Ecto neural progenitor cell (in vitro differentiated cells): ENCODE measurements at places on chromosomes 1 and 21.

GRCh38 chr1:234477386-234478151 is 1.4 kb downstream of the TARBP1 start:
- DNase-seq, result no peak

GRCh38 chr1:113783254-113784103 is 24.2 kb upstream of the PHTF1 start:
- no peak for DNase-seq

GRCh38 chr1:109933856-109934711 is 23.4 kb downstream of the CSF1 start:
- DNase-seq, result peak; percentile 41

- no peak for DNase-seq
Measured at GRCh38 chr1:170619241-170620028, 44.5 kb upstream of the PRRX1 start.

DNA sequence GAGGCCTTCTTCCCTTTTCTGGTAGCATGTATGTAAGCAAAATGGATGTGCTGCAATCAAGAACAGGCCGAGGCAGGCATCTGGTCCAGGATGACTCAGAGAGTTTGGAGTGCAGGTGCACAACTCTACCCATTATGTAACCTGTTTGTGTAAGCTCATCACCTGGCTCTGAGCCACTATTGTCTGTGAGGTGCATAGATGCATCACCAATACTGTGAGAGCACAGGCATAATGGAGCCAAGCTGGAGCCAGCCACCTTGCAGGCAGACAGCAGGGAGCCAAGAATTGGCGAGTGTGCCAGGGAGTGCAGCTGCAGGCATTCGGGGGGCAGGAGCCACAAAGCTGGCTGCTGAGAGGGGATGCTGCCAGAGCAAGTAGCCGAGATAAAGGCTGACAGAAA is 549.9 kb upstream of the RGS18 start:
- DNase-seq, result no peak

DNA sequence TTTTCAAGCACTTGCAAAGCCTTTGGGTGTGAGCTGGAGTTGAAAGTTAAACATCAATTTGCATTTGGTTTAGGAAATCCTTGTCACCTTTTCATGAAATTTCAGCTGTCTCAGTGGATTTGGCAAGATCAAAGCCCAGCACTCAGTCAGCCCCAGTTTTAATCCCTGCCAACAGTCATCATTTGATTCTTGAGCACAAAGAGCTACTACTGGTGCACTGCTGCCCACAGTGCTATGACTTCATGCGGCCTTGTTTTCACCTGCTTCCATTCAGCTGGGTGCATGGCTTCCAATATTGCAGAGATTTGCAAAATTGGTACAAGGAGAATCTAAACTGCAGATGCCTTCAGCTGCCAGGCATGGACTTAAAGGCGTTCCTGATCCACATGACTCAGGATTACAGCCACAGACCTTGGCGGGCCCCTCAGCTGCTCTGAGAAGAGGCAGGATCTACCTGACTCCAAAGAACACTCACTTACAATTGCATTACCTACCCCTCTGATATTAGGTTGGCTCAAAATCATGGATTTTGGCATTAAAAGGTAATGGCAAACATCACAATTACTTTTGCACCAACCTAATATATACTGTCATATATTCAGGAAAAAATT is 259.1 kb downstream of the DSCAM start:
- DNase-seq, result no peak

DNA sequence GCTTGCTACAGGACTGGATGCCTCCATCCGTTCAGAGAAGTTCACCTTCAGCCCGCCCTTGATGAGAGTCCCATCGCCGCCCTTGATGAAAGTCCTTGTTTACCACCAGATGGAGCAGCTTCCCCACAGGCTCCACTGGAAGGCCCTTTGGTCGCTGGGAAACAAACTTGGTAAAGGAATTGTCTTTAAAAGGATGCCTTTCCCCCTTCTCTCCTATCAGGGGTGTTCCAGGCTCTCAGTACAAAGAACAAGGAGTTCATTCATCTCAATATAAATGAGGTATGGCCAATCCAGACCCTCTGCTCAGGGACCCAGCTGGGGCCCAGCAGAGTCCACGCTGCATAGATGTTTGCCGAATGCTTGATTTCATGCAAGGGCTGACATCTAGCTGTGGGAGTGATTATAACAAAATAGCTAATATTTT is 50.8 kb downstream of the CAPN9 start:
- peak; percentile 73 for DNase-seq

DNA sequence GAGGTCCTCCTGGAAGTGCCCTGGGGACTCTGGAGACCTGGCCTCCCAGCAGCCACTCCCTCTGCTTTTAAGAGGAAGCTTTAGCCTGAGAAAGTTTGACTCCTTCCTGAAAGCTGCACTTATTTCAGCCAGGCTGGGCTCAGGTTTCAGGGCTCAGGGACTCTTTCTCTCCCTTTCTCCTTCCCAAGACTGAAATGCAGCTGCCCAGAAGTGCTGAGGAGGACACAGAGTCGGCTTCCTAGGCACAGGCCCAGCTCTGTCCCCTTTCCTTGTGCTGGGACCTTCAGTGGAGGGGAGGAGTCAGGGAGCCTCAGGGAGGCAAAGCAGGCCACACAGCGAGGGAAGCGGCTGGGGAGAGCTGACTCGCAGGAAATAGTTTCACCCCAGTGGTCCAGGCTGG is 137.3 kb downstream of the NAV1 start:
- peak; percentile 67 for DNase-seq

DNA sequence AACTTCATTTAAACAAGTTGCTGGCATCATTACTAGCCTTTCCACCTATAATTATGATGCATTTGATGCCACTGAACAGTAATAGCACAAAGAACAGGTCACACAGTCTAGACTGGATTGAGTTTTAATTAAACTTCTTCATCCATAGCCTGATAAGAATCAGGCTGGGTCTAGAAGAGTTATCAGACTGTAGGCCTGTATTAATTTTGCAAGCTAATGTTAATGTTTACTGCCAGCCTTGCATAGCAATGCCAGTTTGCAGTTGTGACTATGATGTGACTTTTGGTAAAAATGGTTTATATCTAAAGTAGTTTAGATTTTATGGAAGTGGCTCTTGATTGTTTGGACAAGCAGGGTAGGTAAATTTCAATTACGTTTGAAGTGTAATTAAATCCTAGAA is 68.0 kb downstream of the PRKAA2 start:
- DNase-seq, result no peak

GRCh38 chr1:20120796-20121195 is 1.5 kb upstream of the PLA2G2D start:
- no peak for DNase-seq

DNA sequence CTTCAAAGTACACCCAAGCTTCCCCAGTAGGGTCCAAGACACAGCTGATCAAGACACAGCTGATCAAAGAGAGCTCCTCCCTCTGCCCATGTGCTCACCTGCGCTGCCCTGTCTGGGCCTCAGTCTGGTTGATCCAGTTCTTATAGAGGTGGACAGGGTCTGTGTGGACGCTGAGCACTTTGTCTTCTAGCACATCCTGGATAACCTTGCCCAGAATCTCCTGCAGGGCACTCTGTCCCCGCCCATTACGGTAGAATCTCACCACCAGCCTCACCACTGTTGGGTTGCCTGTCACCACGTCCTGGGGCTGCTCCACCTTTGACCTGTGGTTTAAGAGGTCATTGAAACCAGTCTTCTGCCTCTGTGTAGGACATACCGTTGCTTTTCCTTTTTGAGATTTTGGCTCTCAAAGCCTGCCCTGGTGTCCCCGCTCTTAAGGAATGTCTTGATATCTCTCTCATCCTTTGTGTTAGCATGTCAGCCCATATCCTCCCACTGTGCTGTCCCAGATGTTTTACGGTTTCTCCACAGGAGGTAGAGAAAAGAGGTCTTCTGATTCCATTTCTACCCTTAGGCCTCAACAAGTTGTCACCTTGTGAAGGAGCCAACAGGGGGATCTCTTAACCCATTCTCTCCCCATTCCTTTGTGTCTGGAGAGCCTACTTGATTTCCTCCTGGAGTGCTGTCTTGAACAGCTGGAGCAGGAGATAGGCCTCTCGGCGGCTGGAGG is 33.5 kb downstream of the IQGAP3 start:
- no peak for DNase-seq

DNA sequence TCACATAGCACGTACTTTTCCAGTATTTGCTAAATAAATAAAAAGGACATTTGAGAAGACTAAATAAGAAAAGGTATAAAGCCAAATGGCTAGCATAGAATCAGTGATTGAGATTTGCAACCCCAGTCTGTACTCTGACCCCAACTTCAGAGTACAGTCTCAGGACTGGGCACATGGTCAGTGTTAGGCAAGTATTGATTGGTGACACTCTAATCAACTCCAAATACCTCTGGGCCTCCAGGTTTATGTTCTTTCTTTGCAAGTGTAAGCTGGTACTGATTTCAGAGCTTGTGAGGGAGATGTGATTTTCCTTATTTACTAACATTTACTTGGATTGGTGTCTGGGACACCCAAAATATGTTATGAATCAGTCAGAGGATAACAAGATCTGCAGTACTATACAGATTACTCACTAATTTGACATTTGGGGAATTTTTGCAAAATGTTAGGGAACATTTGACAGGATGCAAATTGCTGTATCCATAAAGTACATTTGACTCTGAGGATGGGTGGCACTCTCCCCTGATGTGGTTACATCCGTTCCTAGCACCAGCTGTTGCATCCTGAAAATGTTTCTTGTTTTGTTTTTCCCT is 34.2 kb downstream of the LMO4 start:
- no peak for DNase-seq

- no peak for DNase-seq
Measured at GRCh38 chr1:244789276-244789580, 46.2 kb upstream of the COX20 start.

DNA sequence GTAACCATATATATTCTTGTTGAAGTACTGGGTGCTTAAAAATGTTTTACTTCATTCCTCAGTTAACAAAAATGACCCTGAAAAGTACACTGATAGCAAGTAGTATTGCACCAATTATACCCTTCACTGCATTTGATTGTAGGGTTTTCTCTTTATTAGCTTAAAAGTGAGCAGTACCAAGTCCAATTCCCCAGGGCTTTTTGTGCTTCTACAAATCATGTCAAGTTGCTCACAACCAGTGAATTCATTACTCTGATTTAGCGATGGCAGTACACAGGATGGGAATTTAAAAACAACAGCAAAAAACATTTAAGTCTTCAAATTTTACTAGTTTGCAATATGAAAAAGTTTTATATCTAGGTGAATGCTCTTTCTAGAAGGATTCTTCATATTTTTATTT is 436.4 kb downstream of the PTBP2 start:
- no peak for DNase-seq

GRCh38 chr1:29849038-29849750 is 612.9 kb downstream of the PTPRU start:
- DNase-seq, result no peak

GRCh38 chr1:240100371-240100934 is 8.8 kb downstream of the FMN2 start:
- no peak for DNase-seq

DNA sequence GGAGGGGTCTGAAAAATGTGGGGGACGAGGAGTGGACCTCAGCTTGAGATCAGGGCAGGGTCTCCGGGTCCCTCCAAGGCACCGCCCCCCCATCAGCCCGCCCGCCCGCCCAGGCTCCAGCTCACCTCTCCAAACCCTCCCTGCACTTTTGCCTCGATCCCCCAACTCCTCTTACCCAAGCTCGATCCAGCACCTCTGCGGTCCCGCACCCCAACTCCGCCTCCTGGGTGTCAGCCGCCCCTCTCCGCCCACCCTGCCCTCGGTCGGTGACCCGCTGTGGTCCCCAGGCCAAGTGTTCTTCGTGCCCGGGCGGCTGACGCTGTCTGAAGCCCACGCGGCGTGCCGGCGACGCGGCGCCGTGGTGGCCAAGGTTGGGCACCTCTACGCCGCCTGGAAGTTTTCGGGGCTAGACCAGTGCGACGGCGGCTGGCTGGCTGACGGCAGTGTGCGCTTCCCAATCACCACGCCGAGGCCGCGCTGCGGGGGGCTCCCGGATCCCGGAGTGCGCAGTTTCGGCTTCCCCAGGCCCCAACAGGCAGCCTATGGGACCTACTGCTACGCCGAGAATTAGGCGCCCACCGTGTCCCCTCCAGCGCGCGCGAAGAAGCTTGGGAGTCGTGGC is 5.7 kb downstream of the HAPLN2 start:
- DNase-seq, result no peak

DNA sequence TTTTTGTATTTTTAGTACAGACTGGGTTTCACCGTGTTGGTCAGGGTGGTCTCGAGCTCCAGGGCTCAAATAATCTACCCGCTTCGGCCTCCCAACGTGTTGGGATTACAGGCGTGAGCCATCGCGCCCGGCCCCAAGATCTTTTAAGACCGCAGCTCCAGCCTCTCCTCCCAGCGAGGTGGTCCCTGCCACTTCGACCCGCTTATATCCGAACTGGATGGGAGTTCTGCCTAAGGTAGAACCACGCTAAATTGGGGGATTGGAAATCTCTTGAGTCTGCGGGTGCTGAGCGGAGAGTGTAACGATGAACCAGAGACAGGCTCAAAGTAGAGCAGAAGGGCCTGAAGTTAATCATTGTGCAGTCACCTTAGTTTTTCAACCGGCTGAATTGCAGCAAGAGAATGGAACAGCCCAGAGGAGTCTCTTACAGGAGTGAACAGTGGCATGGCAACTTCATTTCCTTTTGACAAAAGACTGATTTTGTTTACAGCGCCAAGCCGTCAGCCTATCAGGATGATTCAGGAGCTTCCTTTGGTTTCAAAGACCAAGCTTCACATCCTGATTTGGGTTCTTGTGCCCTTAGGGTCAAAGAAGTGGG is 726 bp upstream of the CYB5R1 start:
- DNase-seq, result no peak

DNA sequence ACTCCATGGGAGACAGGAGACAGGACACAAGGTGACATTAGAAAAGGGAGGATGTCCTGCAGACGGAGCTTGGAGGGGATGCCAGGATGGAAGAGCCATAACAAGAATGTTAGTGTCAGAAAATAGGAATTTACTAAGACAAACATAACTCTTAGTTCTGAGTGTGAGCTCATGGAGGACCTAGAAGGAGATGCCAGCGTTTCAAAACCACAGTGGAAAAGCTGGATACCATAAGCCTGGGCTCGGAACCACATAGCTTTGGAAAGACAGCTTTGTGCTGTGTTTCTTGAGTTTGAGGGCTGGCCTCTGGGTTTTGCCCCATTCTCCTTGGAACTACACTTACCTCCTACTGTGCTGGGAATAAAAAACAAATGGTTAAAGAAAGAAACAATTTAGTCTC is 128.4 kb downstream of the S1PR1 start:
- no peak for DNase-seq

DNA sequence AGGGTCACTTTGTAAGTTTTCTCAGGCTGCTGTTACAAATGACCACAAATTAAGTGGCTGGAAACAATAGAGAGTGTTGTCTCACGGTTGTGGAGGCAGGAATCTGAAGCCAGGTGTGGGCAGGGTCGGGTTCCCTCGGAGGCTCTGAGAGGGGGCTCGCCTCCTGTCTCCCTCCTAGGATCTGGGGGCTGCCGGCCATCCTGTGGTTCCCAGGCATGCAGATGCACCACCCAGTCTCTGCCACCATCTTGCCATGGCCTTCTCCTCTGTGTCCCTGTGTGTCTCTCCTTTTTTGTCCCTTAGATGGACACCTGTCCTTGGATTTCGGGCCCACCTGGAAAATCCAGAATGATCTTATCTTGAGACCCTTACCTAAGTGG is 4.8 kb downstream of the TP73 start:
- no peak for DNase-seq
